ENCODE measurements at places on chromosomes 1 and 21.

DNA sequence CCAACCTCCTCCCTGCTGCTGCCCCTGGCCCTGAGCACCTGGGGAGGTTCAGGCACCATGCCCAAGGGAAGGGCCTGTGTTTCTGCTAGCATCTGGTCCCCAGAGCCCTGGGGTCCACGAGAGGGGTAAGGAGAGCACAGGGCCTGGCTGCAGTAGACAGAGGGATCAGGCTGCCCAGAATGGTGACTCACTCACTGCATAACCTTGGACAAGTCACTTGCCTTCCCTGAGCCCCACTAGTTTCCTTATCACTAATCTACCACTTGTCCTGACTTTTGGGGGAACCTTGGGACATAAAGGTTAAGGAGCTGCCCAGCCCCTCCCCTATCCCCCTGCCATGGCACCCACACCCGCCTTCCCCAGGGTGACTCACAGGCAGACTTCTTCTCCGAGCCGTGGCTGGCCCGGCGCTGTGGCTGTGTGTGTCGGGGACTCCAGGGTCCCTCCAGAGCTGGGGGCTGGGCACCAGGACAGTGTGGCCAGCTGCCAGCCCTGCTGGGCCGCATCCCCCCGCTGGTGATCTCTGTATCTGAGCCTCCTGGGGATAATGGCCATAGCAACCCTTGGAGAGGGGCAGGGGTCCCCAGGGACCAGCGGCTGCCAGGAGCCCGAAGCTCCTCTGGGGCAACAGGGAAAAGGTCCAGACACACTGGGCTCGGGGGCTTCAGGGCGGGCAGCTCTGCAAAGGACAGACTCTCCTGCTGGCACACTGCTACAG, 4.0 kb downstream of the ARHGEF19 start:
- DNase-seq, result no peak

- DNase-seq, result no peak
Observed at GRCh38 chr1:100035214-100035613, 65.4 kb downstream of the SLC35A3 start.

GRCh38 chr1:92705446-92705845, 79.5 kb downstream of the EVI5 start:
- no peak for DNase-seq

GRCh38 chr1:171868217-171868803, 27.0 kb downstream of the DNM3 start:
- no peak for DNase-seq

DNA sequence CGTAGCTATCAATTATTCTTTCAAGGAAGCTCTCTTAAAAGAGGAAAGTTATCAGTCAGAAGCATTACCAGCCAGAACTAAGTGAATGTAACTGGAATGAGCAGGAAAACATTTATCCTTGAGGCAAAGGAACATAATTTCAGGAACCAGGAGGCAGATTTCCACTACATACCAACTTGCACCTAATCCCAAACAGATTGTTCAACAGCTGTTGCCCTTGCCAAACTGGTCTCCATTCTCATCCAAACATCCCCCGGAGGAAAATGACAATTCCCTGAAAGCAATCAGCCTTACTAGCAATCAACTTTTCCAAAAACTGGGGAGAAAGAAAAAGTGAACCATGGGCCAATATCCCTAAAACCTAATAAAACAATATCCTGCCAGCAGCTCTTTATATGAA, 35.0 kb downstream of the ENAH start:
- no peak for DNase-seq

DNA sequence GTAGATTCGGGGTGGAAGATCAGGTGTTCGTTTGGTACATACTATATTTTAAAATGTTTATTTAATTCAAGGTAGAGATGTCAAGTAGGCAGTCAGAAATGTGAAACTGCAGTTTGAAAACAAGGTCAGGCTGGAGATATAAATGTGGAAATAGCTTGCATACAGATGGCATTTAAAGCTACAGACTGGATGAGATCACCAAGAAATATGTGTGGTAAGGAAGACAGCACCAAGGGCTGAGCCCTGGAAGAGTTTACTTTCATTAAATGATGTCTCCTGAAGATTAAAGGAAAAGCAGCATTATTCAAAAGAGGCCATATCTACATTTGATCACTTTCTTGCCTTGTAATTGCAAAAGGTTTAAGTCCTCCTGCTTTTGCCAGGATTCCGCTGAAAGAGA, 271.3 kb downstream of the PTBP2 start:
- DNase-seq, result peak; percentile 51

Data from AG20443 (cell line).